ENCODE measurements at places on chromosomes 7 and 10.

GRCh38 chr7:17037356-17037755 is 155.6 kb upstream of the AGR3 start:
- DNase-seq: no peak

- DNase-seq: no peak
Observed at GRCh38 chr7:91876391-91877133, 3.9 kb downstream of the MTERF1 start.

- DNase-seq: no peak
Observed at GRCh38 chr7:105219771-105220160, 169.0 kb downstream of the SRPK2 start.

DNA sequence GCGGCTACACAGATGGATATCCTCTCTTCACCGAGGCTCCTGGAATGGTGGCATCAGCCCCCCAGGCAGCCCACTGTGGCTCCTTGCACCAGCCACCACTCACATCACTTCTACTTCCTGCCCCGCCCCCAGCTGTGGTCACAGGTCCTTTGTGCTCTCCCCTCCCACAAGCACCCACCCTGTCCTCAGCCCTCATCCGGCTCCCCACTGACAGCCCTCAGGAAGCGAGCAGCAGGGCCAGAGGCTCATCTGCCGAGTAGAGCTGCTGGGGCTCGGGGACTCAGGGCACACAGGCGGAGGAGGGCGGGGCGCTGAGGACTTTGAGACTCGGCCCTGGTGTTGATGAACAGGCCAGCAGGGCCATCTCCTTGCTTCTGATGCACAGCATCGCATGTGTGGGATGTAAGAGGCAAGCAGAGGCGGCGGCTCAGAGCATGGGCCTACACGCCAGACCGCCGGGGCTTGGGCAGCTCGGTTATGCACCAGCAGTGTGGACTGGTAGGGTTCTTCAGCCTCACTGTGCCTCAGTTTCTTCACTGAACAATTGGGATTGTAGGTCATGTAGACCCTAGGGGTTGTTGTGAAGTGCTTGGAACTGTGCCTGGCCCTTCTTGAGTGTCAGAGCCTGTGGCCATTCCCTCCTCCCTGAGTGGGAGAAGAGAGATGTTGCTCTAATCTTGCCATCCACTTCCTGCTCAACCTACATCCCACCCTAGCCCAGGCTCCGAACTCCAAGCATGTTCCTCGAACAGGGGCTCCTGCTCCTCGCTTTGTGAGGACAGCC is at the start of gene PRF1:
TSS of gene PRF1 (minus strand) at position 77 of the 784 bp plus-strand sequence. CDS start 1,839 bp downstream, outside the sequence.
- DNase-seq: no peak

- DNase-seq: no peak
Observed at GRCh38 chr7:92633211-92633906, 43.2 kb upstream of the FAM133B start.

DNA sequence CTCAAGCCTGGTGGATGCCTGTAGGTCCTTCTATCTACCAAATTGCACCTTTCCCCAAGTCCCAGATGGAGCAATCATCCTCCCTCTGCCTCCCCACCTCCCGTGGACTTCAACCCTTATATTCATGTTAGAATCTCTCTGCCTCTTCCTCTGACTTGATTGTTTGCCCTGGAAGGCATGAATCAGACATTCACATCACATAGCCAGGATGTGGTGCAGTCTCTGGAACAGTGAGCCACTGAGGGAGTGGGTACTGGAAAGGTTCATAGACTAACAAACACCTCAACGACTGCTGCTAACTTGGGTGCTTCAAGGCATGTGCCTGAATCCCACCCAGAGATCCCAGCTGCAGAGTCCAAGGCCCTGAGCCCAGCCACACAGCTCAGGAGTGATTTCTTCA is 494.0 kb downstream of the TNS3 start:
- no peak for DNase-seq

- DNase-seq: no peak
Observed at GRCh38 chr10:26491934-26492333, 53.8 kb downstream of the APBB1IP start.

GRCh38 chr7:155811895-155812761 is at the start of gene SHH:
TSS of gene SHH (minus strand) at chr7:155812463. CDS start at chr7:155812122, 341 bp downstream.
- no peak for DNase-seq

GRCh38 chr10:133420579-133420978 is 3.8 kb downstream of the SPRN start:
- DNase-seq: no peak

DNA sequence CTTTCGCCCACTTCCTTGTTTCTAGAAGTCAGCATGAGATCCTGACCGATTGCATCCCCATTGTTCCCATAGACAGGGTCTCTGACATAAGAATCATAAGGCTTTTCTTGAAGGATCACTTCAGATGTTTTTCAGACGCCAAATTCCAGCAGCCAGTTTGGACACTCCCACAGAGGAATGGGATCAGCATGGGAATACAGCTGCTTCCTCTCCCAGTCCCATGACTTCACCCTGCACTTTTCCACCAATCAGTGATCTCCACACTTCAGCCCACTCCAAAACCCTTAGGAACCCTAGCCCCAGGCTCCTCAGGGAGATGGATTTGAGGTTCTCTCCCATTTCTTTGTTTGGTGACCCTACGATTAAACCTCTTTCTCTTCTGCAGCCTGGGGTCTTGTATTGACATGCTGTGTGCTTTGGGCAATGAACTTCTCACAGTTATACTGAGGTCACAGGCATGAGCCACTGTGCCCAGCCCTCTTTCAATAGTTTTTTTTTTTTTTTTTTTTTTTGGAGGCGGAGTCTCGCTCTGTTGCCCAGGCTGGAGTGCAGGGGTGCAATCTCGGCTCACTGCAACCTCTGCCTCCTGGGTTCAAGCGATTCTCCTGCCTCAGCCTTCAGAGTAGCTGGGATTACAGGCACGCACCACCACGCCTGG is 52.8 kb upstream of the CHST3 start:
- no peak for DNase-seq

DNA sequence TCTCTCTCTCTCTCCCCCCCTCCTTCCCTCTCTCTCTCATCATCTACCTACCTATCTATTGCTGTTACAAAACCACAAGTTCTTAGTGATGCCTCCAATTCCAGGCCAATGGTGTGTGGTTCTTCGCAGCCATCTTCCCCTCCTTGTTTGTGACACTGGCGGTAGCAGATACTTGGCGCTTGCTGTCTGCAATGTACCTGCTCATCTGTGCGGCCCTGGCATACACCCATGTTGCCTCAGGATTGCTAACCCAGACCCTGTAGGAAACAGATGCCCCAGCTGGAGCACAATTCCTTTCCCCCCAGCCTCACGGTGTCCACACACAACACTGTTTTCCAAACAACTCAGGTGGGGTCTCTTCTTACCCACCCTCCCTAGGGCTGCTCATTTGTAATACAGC is 13.6 kb upstream of the DPYSL4 start:
- DNase-seq: no peak

DNA sequence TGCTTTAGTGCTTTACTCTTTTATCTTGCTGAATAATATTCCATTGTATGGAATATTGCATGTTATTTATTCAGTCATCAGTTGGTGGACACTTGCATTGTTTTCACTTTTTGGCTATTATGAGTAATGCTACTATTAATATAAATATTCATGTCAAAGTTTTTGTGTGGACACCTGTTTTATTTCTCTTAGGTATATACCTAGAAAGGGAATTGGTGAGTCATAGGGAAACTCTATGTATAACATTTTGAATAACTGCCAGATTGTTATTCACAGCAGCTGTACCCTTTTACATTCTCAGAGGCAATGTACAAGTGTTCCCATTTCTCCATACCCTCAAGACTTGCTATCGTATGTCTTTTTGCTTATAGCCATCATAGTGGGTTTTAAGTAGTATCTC is 268.7 kb downstream of the SEMA3A start:
- DNase-seq: no peak

DNA sequence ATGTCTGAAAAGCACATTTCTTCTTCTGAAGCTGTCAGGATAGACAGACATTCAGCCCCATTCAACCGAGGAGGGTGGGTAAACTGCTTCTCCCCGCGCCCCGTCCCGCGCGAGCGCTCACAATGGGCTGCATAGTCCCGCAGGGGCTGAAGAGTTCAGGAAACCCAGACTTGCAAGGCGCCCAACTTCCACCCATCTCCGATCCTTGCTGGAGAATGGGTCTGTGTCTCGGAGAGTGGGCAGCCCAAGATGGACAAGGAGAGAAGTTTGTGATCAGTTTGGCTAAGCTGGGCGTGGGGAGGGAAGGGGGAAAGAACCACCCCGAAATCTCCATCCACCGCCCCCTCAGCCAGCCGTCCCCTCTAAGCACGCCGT is 686 bp downstream of the AASS start:
- DNase-seq: no peak

DNA sequence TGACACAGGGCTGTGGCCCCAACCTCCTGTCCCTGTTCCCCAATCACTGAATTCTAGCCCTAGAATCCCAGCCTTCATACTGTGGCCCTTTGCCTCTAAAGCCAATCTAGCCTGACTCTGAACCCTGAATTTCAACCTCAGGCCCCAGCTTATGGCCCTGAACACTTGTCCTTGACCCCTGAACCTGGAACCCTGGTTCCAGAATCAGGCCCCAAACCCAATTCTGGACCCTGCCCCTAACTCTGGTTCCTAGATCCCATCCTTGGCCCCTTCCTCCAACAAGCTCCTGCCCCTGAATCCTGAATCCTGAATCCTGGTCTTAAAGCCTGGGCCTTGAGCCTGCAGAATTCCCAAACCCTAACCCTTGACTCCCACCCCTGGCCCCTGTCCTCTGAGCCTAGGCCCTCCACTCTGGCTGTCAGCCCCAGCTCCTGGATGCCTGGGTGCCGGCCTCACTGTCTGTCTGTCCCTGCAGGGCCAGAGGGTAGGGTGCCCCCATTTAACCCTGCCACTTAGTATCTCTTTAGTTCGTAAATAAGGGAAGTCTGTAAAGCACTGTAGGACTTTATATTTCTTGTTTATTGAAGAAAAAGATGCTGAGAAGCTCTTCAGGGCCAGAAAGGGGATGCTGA is 1.3 kb downstream of the INPP5A start:
- DNase-seq: no peak

DNA sequence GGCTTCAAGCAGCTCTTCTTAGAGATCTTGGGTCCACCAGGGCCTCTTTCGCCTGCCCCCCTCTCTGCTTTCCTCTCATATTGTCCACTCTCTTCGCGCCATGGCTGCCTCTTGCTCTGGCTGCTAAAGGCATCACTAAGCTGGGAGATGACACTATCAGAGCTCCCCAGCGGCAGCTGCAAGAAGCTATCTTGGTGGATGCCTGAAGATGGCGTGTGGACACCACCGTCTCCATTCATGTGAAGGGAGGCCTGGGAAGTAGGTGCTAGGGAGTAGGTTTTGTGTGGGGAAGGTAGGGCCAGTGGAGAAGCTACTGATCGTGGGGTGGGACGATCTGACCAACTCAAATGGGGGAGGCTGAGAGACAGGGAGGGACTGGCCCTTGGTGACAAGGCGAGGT is 45.9 kb upstream of the PDLIM1 start:
- DNase-seq: no peak

DNA sequence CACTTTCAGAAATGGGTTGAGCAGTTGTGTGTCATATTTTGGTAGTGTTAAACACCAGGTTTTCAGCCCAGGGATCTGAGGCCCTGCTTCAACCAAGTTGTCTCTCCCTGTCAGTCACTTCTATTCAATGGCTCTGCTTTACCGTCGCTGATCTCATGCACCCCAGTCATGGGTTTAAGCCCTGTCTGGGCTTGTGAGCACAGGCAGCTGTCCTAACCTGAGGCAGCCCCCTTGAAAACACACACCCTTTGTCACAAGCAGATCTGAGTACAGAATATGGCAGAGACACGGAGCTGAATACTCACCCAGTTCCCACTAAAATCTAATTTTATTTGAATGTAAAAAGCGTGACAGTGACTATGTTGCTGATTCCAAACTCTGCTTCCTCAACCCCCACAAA is 110.6 kb upstream of the GLI3 start:
- DNase-seq: no peak

DNA sequence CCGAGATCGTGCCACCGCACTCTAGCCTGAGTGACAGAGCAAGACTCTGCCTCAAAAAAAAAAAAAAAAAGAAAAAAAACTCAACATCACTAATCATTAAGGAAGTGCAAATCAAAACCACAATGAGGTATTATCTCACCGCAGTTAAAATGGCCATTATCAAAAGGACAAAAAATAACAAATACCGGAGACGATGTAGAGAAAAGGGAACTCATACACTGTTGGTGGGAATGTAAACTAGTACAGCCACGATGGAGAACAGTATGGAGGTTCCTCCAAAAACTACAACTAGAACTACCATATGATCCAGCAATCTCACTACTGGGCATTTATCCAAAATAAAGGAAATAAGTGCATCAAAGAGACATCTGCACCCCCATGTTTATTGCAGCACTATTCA is 24.3 kb downstream of the GRK5 start:
- DNase-seq: no peak

DNA sequence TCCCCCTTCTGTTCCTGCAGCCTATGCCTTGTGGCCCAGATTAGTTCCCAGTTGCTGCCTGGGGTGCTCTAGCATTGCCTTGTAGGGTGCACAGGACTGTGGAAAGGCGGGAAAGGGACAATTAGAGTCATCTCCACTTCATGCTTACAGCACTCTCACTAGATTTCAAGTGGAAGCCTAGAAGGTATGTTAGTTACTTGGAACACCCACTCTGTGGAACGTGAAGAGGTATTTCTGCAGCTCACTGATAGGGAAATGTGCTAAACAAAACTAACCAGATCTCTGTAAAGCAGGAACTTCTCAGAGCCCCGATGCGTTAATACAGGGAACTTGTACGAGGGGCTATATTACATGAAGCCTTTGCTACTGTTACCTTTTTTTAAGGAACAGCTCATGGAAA is 19.4 kb downstream of the STMP1 start:
- DNase-seq: no peak

DNA sequence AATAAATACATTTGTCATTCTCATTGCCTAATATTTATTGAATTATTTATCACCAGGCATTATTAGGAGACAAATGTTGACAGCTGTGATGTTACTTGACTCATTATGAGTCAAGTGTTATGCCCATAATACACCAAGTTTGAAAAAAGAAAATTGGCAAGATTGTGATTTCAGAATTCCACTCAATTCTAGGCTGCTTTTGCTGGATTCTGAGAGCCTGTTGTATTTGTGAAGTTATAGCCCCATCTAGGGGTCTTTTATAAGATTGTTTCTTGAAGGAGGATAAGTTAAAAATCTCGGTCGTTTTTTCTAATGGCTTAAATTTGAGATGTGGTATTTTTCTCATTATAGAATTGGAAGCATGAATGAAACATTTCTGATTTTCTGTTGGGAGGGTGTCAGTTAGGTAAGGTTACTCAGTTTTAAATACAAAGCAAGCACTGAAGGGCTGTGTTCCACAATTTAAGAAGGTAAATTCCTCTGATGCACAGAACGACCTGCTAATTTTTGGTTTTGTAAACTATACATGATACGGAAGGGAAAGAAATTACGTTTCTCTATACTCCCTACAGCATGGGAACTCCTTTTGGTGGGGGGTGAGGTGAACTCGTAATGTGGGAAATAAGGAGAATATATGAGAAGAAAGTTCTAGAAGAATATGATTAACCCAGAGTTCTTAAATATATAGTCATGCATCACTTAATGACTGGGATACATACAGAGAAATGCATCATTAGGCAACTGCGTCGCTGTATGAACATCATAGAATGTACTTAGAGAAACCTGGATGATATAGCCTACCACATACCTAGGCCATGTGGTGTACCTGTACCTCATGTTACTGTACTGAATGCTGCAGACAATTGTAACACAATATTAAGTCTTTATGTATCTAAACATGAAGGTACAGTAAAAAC is 2.6 kb downstream of the STK31 start:
- no peak for DNase-seq
